ENCODE measurements at places on chromosomes 5 and 9.

DNA sequence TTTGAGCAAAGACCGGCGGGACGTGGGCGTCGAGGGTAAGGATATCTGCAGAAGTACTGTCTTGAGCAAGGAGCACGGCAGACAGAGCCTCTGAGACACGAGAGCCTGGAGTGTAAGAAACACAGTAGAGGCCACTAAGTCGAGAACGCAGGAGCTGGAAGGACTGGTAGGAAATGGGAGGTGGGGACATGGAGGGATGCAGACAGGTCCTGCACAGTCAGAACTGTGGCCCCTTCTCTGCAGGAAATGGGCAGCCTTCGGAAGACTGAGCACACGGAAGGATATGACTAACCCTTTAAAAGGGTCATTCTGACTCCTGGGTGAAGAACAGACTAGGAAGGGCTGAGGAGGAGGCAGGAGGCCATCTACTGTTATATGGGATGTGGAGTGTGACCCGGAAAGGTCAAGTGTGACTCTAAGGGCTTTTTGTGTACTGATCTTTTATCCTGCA, 1.4 kb upstream of the CAMSAP1 start:
- no peak for DNase-seq

DNA sequence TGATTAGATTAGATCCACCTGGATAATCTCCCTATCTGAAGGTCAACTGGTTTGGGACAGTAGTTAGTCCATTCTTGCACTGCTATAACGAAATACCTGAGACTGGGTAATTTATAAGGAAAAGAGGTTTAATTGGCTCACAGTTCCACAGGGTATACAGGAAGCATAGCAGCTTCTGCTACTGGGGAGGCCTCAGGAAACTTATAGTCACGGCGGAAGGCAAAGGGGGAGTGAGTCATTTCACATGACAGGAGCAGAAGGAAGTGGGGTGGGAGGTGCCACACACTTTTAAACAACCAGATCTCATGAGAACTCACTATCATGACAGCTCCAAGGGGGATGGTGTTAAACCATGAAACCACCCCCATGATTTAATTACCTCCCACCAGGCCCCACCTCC, 9.9 kb downstream of the C9orf40 start:
- DNase-seq, result no peak

DNA sequence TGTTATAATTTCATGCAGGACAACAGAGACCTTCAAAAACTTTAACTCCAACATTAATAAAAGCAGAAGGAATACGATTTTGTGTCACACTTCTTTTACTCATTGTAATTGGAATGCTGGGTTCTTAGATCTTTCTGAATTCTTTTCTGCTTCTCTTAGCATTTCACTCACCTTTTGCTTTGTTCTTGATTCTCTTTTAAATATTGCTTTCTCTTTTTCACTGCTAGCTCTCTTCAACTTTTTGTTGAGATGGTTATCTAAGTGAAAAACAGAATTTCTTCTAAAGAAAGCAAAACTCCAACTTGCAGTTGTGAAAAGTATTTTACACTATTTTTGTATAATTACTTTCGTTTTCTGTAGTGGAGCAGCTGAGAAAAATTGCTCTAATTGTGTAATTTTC, 212.6 kb upstream of the KIF2A start:
- no peak for DNase-seq

DNA sequence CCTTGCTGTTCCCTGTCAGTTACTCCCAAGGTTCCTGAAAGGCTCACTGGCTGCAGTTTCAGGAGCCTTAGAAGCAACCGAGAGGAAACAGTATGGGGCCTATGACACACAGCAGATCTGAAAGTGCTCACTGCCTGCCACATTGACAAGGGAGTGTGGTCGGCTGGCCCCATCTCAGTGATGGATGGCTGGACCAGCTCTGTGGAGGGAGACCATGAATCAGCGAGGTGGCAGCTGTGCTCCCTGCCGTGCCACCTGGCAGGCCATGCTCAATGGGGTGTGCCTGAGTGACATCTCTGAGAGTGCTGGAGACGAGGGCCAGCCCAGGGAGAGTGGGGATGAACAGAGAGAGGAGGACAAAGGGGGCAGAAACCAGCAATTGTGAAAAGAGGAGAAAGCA, 49.1 kb downstream of the DOCK2 start:
- no peak for DNase-seq

- DNase-seq, result no peak
These were observed 127.8 kb upstream of the PAM start for GRCh38 chr5:102627315-102627714.

- no peak for DNase-seq
These were observed 19.3 kb downstream of the PGGT1B start for GRCh38 chr5:115243412-115243811.

DNA sequence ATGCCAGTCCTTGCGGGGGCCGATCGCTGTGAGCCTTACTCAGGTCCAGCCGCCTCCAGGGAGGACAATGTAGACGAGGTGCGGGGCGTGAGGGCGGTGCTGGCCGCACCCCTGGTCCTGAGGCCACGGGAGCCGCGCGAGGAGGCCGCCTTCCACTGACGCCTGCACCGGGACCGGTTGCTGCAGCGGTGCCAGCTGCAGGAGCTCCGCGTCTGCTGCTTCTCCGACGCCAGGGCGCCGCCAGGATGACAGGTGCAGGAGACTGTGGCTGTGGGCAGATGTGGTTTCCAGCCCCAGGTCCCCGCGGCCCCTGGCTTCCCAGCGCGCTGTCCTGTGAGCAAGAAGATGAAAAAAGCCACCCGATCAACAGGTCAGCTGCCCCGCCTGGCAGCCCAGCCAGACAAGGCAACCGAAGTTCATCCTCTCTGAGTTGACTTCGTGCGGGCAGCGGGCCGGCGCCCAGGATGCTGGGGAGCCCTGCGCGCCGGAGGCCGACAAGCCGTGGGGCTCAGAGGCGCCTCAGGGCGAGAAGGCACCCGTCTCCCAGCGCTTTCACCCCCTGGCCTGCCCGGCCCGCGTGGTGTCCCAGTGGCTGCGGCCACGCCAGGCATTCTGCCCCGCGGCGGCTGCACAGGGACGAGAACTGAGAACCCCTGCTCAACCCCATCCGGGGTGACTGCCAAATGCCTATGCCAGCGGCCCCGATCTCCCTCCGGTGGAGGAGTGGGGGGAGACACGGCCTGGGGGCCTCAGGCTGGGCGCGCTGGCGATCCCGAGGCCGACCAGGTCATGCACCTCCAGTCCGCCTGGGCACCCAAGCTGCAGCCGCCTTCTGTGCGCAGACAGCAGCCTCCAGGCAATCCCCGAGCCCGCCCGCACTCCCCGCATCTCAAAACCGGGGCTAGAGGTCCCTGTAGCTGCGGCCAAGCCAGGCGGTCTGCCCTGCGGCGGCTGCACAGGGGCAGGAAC, 43.4 kb upstream of the BICD2 start:
- no peak for DNase-seq

DNA sequence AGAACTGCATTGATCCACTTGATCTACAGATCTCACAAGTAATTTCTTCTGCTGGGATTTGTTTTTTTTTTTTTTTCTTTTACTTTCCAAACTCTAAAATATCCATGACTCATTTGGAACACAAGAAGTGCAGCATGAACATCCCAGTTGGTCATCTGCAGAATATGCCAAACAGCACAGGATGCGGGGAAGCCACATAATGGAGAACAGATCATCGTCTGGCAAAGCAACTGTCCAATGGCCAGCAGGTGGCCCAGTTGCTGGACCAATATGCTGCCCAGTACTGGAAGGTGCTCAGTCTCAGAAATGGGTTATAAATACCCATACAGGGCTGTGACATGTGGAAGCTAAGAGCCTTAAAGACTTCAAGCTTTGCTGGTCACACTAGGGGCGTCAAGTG, 221.3 kb upstream of the TAS2R1 start:
- peak; percentile 74 for DNase-seq

- no peak for DNase-seq
These were observed at the start of gene HSPB3 for GRCh38 chr5:54455413-54456157. TSS of gene HSPB3 (plus strand) at chr5:54455699. CDS start at chr5:54455790, 91 bp downstream.

DNA sequence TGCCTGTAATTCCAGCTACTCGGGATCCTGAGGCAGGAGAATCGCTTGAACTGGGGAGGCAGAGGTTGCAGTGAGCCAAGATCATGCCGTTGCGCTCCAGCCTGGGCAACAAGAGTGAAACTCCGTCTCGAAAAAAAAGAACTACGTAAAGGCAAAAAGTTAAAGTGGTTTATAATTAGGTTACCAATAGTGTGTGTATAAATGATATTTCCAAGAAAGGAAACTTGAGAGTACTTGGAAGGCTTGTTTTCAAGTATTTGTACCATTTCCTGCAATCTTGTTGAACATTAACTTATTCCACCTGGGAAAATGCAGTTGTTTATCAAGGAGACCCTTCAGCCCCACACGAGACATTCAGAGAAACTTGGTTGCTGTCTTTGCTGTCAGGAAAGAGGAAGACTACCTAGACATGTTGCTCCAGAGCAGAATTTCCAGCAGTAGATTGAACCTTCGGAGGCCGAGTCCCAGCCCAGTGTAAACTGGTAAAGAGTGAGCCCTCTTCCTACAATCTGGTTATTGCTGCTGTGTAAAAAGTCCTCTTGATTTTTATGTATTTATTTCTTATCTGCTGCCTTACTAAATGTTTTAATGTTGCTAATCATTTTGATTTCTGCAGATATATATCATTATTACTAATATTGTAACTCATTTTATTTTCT, 30.1 kb downstream of the STXBP1 start:
- DNase-seq, result no peak

- no peak for DNase-seq
These were observed 399.8 kb upstream of the PIK3R1 start for GRCh38 chr5:67815455-67816391.

DNA sequence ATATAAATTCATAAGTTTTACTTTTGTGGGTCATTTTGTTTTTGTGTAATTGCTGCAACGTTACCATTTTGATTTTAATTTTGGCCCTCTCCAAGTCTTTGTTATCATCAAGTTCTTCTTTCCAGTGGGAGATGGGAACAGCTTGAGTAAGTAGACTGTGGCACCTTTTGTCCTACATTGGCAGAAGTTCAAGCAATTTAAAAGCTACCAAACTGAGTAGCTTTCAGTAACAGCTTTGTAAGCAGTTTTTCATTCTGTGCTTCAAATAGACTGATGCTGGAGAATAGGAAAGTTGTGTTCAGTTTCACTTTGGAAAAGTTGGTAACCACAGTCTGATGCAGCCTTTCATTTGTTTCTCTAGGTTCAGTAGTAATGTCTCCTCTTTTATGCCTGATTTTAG, 47.8 kb upstream of the TMED7 start:
- no peak for DNase-seq

GRCh38 chr5:15787681-15788080, 287.7 kb downstream of the FBXL7 start:
- DNase-seq, result no peak

- no peak for DNase-seq
These were observed 200.6 kb downstream of the DCP2 start for GRCh38 chr5:113177225-113177624.

- no peak for DNase-seq
These were observed 341.0 kb downstream of the EBF1 start for GRCh38 chr5:158758675-158759074.

- no peak for DNase-seq
These were observed 341.2 kb upstream of the IRX2 start for GRCh38 chr5:3092664-3093063.

Measured in HS-27A (cell line).